ENCODE measurements at places on chromosomes 5 and 9. TPM values are rescaled to one million over a fixed set of nuclear protein-coding genes. Genes with fewer than 3 reads are reported as not detected.
A peak's percentile ranks its signal among the peaks of the same experiment; 100 is the strongest.

DNA sequence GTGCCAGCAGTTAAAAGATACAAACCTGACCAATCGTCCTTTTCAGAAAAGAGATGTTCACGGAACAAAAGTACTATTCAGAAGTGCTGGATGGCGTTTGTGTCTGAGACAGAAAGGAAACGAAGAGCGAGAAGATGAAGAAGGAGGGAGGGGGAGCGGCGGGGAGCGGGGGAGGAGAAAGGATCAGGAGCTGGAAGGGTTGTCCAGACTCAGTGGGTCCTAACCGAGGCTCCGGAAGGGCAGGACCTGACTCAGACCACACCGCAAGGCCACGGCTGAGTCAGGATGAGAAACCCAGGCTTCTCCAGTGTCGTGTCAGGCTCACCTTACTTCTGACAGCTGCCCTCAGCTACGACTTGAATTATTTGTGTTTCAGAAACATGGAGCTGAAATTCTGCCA, 46.2 kb downstream of the PAX5 start:
- no peak overlapping the region for H3K4me3 ChIP-seq
- peaks cover 96% of the 10 kb centered on the region for H3K27me3 ChIP-seq
- no peak overlapping the region for H3K27ac ChIP-seq
- DNase-seq = no peak

PCDHB14 gene
- total RNA-seq = 21.2 TPM

FRRS1L gene
- total RNA-seq = 0.30 TPM

- H3K36me3 ChIP-seq = no peaks in the 10 kb centered on the region
- H3K4me3 ChIP-seq = no peak overlapping the region
- H3K4me1 ChIP-seq = no peaks in the 10 kb centered on the region
- no peak for DNase-seq
- H3K27ac ChIP-seq = no peak overlapping the region
These were observed 194.4 kb upstream of the TLE4 start for GRCh38 chr9:79377339-79377855.

- H3K27ac ChIP-seq = peak overlapping the region; percentile 97
- peak; percentile 47 for DNase-seq
- H3K36me3 ChIP-seq = peaks cover 8% of the 10 kb centered on the region
- peak overlapping the region; percentile 84 for H3K4me3 ChIP-seq
- no peaks in the 10 kb centered on the region for H3K27me3 ChIP-seq
These were observed 596 bp downstream of the ENTREP1 start for GRCh38 chr9:69325409-69326212.

DNA sequence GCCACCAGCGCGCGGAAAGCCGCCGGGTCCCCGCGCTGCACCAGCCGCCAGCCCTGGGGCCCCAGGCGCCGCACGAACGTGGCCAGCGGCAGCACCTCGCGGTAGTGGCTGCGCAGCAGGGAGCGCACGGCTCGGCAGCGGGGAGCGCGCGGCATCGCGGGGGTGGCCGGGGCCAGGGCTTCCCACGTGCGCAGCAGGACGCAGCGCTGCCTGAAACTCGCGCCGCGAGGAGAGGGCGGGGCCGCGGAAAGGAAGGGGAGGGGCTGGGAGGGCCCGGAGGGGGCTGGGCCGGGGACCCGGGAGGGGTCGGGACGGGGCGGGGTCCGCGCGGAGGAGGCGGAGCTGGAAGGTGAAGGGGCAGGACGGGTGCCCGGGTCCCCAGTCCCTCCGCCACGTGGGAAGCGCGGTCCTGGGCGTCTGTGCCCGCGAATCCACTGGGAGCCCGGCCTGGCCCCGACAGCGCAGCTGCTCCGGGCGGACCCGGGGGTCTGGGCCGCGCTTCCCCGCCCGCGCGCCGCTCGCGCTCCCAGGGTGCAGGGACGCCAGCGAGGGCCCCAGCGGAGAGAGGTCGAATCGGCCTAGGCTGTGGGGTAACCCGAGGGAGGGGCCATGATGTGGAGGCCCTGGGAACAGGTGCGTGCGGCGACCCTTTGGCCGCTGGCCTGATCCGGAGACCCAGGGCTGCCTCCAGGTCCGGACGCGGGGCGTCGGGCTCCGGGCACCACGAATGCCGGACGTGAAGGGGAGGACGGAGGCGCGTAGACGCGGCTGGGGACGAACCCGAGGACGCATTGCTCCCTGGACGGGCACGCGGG, at the start of gene TERT:
Gene TERT (minus strand): TSS at position 234 of the 815 bp plus-strand sequence. CDS start 79 bp downstream, at position 155.
- no peaks in the 10 kb centered on the region for H3K4me1 ChIP-seq
- no peak for DNase-seq
- H3K36me3 ChIP-seq = no peaks in the 10 kb centered on the region
- H3K27ac ChIP-seq = no peak within 1 kb of the TSS
- H3K4me3 ChIP-seq = peak within 1 kb of the TSS; percentile 29
- H3K27me3 ChIP-seq = peaks cover 52% of the 10 kb centered on the region

DNA sequence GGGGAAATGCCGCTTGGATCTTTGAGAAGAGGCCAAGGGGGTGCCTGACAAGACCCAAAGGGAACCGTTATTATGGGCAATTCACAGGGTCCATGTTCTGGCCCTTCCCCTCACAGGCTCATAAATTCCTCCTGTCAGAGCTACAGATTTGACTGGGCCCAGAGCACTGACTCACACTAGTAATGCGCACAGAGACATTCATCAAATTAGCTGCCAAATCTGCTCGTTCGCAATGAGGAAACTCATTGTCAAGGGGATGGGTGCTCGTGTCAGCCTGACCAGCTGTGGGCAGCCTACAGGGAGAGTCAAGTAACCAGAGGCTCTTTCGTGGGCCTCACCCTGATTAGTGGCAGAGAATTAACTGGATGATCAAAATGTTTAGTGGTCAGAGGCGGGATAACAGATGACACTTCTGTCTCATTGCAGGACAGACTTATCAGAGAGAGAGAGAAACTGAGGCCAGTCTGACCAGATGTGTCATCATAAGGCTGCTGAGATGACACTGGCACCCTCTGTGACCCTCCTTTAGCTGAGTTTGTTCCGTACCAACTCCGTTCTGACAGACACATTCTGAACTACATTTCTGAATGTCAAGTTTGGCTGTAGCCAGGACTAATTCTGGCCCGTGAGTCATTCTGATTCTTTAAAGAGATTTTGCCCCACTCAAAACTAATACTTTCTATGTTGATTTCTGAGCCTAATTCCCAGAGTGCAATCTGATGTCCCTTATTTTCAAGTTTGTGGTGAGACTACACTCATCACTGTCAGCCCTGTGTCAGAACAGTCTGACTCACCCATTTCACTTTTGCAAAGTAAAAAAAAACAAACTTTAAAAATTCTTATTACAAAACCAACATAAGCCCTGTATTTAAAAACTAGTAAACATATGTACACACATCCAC, 377.1 kb downstream of the ACTL7B start:
- H3K36me3 ChIP-seq = no peaks in the 10 kb centered on the region
- no peaks in the 10 kb centered on the region for H3K4me1 ChIP-seq
- no peak for DNase-seq
- H3K27me3 ChIP-seq = no peaks in the 10 kb centered on the region
- no peak overlapping the region for H3K27ac ChIP-seq

DNA sequence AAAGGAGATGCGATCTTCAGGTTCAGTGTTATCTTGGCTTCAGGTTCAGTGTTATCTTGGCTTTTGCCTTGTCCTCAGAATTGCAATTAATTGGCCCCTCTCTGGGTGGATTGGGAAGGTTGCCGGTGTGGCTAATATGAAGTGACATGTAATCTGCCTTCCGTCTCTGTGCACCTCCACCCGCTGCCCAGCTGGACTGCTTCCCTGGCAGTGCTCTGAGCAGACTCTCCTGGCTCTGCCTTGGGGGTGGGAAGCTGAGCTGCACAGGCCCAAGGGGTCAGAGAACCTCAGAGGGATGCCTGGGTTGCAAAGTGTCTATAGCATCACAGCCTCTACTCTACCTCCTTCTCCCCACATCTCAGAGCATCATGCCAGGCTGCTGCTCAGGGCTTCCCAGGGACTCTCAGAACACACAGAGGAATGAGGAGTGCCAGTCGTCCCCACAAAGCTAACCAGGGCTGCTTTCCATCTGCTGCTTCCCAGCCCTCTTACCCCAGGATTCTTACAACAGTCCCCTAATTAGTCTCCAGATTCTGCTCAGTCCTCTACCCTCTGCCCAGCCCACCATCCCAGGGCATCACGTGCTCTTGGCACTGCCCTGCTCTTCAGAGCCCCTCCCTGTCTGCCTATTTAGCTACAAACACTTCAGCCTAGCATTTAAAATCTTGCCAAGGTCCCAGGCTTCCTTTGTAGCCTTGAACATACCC, 54.4 kb upstream of the AFAP1L1 start:
- no peak overlapping the region for H3K27ac ChIP-seq
- H3K4me1 ChIP-seq = no peaks in the 10 kb centered on the region
- H3K36me3 ChIP-seq = no peaks in the 10 kb centered on the region
- DNase-seq = no peak
- H3K4me3 ChIP-seq = no peak overlapping the region

GRCh38 chr9:121317737-121318630, 50.0 kb downstream of the GSN start:
- H3K27me3 ChIP-seq = no peaks in the 10 kb centered on the region
- peaks cover 10% of the 10 kb centered on the region for H3K36me3 ChIP-seq
- no peak overlapping the region for H3K27ac ChIP-seq
- no peak overlapping the region for H3K4me3 ChIP-seq
- no peaks in the 10 kb centered on the region for H3K4me1 ChIP-seq

DNA sequence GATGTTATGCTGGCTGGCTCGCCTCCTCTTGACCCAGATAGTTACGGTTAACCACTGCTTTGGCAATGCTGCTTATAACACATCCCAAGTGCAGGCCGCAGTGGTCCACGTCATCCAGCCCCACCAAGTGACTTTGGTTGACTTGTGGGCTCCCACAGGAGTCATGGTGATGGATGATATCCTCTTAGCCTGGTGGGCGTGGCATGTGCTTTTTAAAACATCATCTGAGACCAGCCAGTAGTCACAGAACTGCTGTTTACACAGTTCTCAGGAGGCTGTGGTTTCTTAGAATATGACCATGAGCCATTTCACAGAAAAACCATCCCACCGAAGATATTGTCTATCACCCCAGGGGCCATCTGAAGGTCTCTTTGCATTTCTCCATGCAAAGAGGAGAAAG, 216.9 kb downstream of the SH3GL2 start:
- H3K4me1 ChIP-seq = peaks cover 7% of the 10 kb centered on the region
- no peaks in the 10 kb centered on the region for H3K36me3 ChIP-seq
- no peak overlapping the region for H3K4me3 ChIP-seq
- DNase-seq = no peak
- H3K27ac ChIP-seq = no peak overlapping the region

GRCh38 chr5:113224605-113225065, 210.2 kb downstream of the TSSK1B start:
- no peaks in the 10 kb centered on the region for H3K36me3 ChIP-seq
- no peak overlapping the region for H3K4me3 ChIP-seq
- peaks cover 10% of the 10 kb centered on the region for H3K4me1 ChIP-seq
- no peak for DNase-seq

SOX30 gene
- 0.07 TPM for total RNA-seq

- H3K4me1 ChIP-seq = no peaks in the 10 kb centered on the region
- no peaks in the 10 kb centered on the region for H3K27me3 ChIP-seq
- H3K4me3 ChIP-seq = no peak overlapping the region
- H3K36me3 ChIP-seq = no peaks in the 10 kb centered on the region
These were observed 177.5 kb downstream of the ZDHHC21 start for GRCh38 chr9:14515571-14516198.

DNA sequence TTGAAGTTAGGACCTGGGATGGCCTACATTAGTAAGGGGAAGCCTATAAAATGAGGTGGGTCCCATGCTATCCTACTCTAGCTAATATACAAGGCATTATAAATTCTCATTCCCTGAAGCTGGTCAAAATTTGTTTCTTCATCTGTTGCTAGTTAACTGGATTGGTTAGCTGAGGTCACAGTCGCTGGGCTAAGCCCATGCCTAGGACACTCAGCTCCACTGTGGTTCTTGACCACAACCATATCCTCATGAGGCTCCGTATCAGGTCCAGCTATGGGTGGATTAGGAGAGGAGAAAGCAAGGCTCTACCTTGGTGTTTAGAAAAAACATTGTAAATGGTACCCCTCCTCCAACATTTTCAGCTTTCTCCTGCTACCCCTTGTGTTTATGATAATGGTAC, 52.8 kb upstream of the RAI14 start:
- no peak overlapping the region for H3K4me3 ChIP-seq
- peaks cover 3% of the 10 kb centered on the region for H3K4me1 ChIP-seq
- H3K27ac ChIP-seq = no peak overlapping the region

DNA sequence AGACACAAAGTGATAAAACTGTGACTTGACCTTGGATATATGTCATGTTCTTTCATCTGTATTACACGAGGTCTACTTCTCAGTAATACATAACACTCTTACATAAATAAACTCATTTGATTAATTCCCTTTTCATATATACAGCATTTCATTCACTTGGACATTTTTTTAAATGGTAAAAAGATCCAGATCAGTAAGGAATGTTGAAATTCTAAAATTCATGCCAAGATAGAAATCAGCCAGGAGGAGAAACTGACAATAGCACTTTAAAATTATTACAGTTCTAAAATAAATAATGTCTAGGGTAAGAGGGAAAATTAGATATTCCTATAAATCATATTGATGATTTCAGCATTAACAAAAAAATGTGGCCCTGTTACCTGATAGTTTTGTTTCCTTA, 46.2 kb upstream of the POU5F2 start:
- H3K4me1 ChIP-seq = no peaks in the 10 kb centered on the region
- H3K36me3 ChIP-seq = no peaks in the 10 kb centered on the region
- H3K4me3 ChIP-seq = no peak overlapping the region
- no peaks in the 10 kb centered on the region for H3K27me3 ChIP-seq

GRCh38 chr5:138647261-138647788, 72.1 kb upstream of the HSPA9 start:
- H3K27ac ChIP-seq = no peak overlapping the region
- no peaks in the 10 kb centered on the region for H3K27me3 ChIP-seq
- H3K36me3 ChIP-seq = no peaks in the 10 kb centered on the region
- DNase-seq = peak; percentile 29
- H3K4me1 ChIP-seq = peaks cover 15% of the 10 kb centered on the region

- no peaks in the 10 kb centered on the region for H3K27me3 ChIP-seq
- H3K27ac ChIP-seq = no peak overlapping the region
- no peak for DNase-seq
- no peaks in the 10 kb centered on the region for H3K36me3 ChIP-seq
- H3K4me1 ChIP-seq = peaks cover 70% of the 10 kb centered on the region
- H3K4me3 ChIP-seq = no peak overlapping the region
These were observed 194.1 kb downstream of the DCP2 start for GRCh38 chr5:113170707-113171106.

DNA sequence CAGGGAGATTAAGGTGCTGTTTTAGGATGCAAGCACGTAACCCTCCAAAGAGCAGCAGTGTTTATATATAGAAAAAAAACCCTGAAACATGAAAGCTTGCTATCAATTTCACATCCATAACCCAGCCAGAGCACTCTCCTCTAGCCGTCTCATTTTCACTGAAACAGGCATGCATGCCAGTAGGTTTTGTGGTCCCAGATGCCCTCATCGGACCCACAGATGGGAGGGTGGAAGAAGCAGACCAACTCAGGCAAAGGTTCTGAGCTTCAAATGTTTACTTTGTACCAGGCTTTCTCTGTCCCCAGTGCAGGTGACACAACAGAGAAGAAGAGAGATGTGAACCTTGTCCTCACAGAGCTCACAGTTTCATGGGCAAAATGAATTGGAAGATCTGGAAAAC, 127.4 kb upstream of the ATP10B start:
- H3K27ac ChIP-seq = no peak overlapping the region
- H3K36me3 ChIP-seq = no peaks in the 10 kb centered on the region
- DNase-seq = no peak
- H3K27me3 ChIP-seq = no peaks in the 10 kb centered on the region
- peaks cover 6% of the 10 kb centered on the region for H3K4me1 ChIP-seq

ZSWIM6 gene
- total RNA-seq = 7.8 TPM

GRCh38 chr5:35665096-35665495, 47.4 kb downstream of the SPEF2 start:
- no peaks in the 10 kb centered on the region for H3K27me3 ChIP-seq
- no peak overlapping the region for H3K4me3 ChIP-seq
- H3K4me1 ChIP-seq = no peaks in the 10 kb centered on the region
- H3K36me3 ChIP-seq = no peaks in the 10 kb centered on the region
- no peak overlapping the region for H3K27ac ChIP-seq

- H3K27me3 ChIP-seq = no peaks in the 10 kb centered on the region
- H3K4me3 ChIP-seq = no peak overlapping the region
These were observed 1750.6 kb upstream of the CDH9 start for GRCh38 chr5:28788954-28789353.
